AG09319 (cell line): ENCODE measurements at places on chromosomes 5 and 9.
A peak's percentile ranks its signal among the peaks of the same experiment; 100 is the strongest.

GRCh38 chr9:84206801-84207370 lies 133.7 kb downstream of the SLC28A3 start:
- DNase-seq = no peak

DNA sequence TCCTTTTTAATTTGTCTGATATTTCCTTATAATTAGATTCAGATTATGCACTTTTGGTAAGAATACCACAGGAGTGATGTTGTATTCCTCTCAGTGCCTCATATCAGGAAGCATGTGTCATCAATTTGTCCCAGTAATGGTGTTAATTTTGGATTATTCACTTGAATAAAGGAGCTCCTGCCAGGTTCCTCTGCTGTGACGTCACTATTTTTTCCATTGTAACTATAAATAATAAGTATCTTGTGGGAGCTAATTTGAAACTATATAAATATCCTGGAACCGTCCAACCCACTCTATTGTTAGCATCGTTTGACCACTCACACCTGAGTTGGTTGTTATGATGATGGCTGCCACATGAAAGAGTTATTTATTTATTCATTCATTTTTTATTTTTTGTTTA lies 107.9 kb downstream of the INVS start:
- no peak for DNase-seq

DNA sequence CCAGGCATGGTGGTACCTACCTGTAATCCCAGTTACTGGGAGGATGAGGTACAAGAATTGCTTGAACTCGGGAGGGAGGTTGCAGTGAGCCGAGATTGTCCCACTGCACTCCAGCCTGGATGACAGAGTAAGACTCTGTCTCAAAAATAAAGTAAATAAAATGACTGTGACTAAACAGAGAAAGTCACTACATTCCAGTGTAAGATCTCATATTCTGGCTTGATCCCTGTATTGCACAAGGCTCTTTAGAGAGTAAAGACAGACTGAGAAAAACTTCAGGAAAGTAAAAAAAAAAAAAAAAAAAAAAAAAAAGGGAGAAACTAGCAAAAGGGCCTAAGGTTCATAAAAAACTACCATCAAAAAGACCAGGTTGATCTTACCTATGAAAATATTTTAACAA lies 106.6 kb upstream of the PJA2 start:
- DNase-seq = no peak

GRCh38 chr5:109394806-109395205 lies 15.0 kb downstream of the PJA2 start:
- DNase-seq = no peak

DNA sequence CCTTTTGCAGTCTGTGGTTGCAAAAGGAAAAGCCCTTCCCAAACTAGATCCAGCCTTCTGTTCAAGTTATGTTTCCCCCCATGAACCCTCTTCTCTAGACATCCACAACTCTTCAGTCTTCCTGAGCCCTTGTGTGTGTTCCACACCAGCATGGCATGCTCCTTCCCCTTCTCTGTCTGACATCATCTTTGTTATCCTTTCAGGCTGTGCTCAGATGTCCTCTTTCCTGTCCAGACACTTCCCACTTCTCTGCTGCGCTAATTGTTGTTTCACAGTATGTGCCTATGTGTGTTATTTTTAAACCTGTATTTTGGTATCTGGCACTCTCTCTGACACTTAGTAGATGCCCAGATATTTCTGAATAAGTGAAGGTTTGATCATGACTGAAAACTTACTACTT lies 38.2 kb downstream of the FOCAD start:
- DNase-seq = no peak

DNA sequence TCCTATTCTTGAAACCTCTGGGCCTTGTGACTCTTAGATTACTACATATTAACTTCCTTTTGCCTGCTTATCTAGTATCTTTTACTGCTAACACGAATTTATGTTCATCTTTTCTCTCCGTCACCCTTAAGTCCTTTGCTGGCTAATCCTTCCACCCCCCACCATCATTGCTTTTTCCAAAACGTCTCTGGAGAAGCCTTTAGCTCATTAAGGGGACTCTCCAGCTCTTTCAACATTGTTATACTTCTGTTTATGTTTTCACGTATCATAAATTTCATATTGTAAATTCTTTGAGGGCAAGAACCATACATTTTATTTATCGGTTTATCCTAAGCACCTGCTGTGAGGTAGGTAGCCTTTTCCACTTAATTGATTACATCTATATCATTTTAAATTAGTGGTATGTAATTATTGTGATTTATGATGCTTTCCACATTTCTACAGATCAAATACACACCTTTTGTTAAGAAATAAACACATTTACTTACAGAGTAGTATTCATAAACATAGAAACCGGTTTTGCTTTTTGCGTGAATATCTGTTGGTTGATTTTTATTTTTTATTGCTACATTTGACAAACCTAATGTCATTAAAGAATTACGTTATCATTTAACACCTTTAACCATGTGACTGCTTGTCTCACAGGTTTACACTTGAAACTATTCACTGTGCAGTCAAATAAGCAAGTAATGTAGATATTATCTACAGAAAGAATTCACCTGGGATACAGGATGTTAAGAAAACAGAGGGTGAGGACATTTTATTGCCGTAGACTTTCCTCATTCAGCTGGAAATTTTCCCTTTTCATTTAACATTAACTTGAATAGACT lies 15.4 kb upstream of the SNX2 start:
- no peak for DNase-seq

DNA sequence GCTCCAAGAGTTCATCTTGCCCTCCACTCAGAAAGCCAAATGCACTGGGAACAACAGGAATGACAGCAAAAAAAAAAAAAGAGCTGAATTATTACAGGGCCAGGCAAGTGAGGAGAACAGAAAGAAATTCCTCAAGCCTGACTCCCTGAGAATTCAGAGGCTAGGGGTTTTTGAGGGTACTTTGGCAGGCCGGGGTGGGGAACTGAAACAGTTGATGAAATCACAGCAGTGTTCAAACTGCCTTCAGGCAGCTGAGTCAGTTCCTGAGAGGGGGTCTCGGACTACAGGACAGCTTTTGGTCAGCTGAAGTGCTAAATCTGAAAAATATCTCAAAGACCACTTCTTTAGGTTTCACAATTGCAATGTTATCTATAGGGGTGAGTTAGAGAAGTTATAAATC lies 419.4 kb downstream of the SEMA5A start:
- no peak for DNase-seq

- no peak for DNase-seq
These were observed 598.8 kb upstream of the ADAMTS16 start for GRCh38 chr5:4541334-4541733.

DNA sequence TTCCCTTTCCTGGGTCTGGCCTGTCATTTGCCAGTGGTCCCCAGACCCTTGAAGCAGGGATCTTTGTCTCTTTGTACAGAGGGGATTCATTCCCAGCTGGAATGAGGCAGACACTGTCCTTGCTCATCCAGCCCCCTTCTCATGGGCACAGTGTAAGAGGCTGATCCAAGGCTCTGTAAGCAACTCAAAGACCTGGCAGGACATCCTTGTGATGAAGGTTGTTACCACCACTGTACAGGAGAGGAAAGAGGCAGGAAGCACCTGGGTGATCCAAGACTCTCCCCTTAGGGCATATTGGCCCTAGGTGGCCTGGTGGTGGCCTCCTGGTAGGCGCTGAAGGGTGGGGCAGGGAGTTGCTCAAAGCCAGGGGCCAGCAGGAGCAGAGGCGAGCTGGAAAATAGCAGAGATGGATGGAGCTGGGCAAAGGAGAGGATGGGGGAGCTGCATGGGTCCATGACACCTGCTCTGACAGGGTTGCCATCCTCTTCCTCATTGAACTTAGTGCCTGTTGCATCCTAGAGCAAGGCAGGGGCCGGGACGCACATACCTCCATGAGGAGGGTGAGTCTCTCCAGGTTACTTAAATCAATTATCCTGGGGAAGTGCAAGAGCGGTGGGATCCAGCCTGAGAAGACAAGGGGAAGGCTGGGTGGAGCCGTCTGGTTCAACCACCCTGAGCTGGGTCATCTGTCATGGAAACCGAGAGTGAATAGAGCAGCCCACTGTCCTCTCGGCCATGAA lies 9.8 kb upstream of the GADD45G start:
- DNase-seq = no peak

DNA sequence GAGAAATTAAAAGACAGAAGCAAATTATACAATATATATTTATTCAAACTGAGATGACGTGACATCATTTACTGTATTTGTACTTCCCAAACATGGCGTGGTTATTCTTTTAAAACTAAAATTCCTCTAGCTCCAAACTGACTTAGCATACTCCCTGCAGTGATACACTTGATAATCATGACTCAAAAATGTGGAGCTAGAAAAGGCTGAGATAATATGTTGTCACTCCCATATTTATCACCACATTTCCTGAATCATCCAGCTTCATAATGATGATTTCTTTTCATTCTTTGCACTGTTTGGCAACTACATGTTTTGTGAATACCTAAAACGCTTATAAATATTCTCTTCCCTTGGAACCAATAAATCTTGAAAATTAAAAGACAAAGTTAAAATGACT lies 341.0 kb downstream of the EBF1 start:
- DNase-seq = no peak

DNA sequence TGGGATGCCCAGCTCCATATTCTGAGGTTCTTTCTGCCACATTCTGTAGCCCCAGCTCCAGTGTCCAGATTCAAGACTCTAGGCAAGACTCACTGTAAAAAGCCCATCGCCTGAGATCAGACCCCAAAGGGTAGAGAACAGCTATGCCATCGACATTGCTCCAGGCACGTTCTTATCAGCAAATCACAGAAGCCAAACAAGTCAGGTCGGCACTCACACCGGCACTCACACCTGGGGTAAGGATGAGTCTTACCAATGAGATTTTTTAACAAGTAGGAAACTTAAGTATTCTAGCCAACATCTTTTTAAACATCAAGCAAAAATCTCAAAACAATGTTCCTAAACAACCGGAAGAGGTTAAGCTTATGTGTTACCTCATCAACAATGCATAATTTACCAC lies 2.4 kb downstream of the CDKN2AIPNL start:
- DNase-seq = no peak

- peak; percentile 43 for DNase-seq
These were observed 57.7 kb downstream of the MTMR12 start for GRCh38 chr5:32254881-32255539.

DNA sequence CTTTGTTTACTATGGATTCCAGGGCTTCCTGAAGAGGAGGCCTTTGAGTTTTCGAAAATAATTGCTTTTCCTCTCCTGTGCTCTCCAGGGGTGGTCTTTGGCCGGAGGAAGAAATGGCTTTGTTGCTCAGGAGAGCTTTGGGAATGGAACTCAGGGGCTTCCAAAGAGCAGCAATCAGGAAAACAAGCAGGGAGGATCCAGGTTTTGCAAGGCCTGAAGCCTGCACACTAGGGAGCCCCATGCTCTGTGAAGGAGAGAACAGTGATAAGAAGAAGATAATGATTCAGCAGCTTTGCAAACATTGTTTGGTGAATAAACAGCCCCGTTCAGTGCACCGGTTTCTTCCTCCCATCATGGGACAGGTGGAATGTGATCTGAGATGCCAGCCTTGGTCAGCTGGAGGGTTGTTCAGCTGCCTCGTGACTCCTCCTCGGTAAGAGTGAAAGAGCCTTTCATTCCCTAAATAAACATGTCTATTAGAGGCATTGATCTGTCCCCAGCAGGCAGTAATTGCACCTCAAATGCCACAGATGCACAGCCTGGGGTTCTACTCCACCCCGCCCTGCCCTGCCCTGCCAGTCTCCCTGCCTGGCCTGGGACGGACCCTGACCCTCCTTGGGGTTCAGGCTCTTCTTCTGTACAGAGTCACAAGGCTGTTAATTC lies 11.5 kb upstream of the ALDH1B1 start:
- no peak for DNase-seq

DNA sequence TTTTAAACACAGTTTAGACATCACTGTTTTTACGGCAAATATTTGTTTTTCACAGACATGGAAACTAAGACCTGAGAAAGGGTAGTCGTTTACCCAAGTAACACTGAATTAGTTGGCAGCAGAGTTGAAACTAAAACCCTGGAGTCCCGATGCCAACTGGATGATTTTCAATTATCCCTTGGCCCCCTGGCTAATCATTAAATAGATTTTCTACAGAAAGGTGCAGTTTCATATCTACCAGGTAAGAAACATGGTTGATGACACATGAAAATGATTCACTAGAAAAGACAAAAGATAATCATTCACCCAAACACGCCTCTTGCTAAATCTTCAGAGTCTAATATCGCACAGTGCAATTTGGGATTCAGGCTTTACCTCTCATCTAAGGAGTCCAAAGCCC lies 136.9 kb downstream of the SEMA5A start:
- no peak for DNase-seq

GRCh38 chr5:143488381-143488780 lies 84.9 kb upstream of the NR3C1 start:
- DNase-seq = no peak

DNA sequence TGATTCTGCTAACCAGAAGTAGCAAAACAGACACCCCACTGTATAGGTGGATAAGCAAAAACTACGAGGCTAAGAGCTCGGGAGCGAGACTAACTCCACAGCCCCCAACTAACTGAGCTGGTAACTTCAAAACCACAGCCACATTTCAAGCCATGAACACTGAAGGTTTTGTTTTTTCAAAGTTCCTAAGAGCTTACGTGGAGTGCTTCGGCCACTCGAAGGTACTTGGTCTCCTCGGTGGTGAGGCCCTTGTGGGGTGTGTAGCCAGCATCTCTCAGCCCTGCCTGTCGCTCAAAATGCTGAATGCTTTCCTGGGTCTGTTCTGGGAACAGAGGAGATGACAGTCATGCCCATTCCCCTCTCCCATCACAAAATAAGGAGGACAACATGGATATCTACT lies 11.1 kb downstream of the KIAA1191 start:
- DNase-seq = no peak

GRCh38 chr5:114948986-114949621 lies 220.6 kb downstream of the TRIM36 start:
- no peak for DNase-seq

GRCh38 chr9:38432922-38433510 lies 8.8 kb upstream of the IGFBPL1 start:
- DNase-seq = peak; percentile 11

DNA sequence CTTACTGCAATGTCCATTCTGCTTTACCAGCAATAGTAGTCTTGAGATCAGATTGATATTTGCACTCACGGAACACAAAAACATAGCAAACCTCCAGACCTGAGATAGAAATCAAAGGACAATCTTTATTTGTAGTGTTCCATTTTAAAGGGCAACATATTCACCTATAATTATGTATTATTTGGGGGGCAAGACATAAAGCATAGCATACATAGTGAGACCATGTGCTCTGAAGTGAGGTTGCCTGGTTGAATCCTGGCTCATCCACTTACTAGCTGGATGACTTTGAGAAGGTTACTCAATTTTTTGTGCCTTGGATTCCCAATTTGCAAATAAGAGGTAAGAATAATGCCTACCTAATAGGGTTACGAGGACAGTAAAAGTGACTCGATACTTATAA lies at the start of gene OR1B1:
TSS of gene OR1B1 (minus strand) at position 101 of the 400 bp plus-strand sequence.
- no peak for DNase-seq

- DNase-seq = peak; percentile 16
These were observed 34.3 kb upstream of the FSD1L start for GRCh38 chr9:105413525-105413924.

DNA sequence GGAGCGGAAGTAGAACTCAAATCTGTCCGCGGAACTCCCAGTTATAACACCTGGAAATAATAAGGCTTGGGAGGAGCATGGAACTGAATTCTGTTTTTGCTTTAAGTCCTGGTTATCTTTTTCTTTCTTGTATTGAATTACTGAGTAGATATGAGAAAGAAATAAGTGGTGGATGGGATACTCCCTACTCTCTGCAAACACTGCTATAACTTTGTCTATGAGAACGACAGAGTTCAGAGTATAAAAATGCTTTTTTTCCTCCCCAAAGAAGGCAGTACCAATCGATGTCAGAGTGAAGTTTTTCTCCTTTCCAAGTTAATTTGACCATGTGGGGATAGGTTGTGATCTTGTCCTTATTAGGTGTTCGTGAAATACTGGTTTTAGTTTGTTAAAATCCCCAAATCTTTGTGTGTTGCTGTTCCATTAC lies 1.2 kb downstream of the RIC1 start:
- no peak for DNase-seq
